Renal cortical epithelial cell (primary cell): ENCODE measurements at places on chromosomes 2 and 18. TPM values are rescaled to one million over a fixed set of nuclear protein-coding genes. Genes with fewer than 3 reads are reported as not detected.
A peak's percentile ranks its signal among the peaks of the same experiment; 100 is the strongest.

- DNase-seq = peak; percentile 27
Measured at GRCh38 chr2:83022631-83023210, 1436.4 kb downstream of the SUCLG1 start.

- peak; percentile 56 for DNase-seq
Measured at GRCh38 chr2:70069049-70069448, 18.2 kb upstream of the PCBP1 start.

DNA sequence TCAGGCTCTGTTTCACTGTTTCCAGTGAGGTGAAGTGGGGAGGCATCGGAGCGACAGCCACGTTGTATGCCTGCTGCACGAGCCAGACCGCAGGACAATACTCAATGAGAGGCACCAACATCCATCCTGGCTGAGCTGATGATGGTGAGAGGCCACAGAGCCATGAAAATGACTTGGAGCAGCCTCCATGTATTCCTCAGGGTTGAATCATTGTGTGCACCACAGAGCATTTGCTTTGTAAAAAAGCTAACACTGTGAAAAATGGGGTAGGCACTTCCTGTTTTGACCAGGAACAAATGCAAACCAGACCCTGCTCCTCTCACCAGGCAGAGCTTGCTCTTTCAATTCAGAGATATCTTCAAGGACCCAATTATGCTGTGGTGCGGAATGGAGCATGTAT, 87.2 kb downstream of the LPIN1 start:
- peak; percentile 36 for DNase-seq

- DNase-seq = peak; percentile 94
Measured at GRCh38 chr2:33291278-33292013, 185.0 kb upstream of the RASGRP3 start.

- DNase-seq = peak; percentile 81
Measured at GRCh38 chr2:27806311-27807059, 35.0 kb downstream of the MRPL33 start.

Gene SPP2
- not detected in 2 replicates for total RNA-seq

GRCh38 chr2:92072461-92073035, 2798.7 kb upstream of the TEKT4 start:
- DNase-seq = no peak

DNA sequence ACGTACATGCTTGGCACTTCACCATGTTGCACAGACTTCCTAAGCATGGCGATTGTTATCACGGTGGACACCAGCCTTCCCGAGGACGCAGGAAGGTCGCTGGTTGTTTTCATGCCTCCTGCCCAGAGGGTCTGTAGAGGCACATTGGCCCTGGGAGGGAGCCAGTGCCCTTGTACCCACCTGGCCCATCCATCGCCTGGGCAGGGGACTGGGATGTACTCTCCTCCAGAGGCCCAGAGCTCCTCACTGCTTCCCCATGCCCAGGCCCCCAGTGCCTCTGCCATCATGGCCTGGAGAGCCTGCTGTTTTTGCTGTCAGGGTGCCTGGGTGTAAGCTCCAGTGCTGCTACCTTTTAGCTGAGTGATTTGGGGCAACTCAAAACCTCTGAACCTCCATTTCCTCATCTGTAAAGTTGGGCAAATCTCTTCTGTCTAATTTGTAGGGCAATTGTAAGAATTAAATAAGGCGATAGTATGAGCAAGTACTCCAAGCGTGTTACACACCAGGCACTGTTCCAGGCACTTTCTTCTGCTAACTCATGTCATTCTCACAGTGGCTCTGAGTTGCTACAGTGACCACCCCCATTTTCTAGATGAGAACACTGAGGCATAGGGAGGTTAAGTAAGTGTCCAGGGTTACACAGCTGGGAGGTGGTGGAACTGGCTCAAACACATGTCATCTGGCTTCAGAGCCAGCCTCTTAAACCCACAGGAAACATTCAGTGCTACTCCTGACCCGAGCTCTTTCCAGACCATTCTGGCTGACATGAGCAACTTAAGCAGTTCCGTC, 45.3 kb downstream of the GREB1 start:
- DNase-seq = no peak

Gene RSAD2
- total RNA-seq = 0.20 and 12.0 TPM in 2 replicates

Gene DSG4
- not detected in 2 replicates for total RNA-seq

Gene IL36B
- total RNA-seq = not detected in 2 replicates

- DNase-seq = peak; percentile 86
Measured at GRCh38 chr2:163571423-163572102, 164.2 kb downstream of the FIGN start.

DNA sequence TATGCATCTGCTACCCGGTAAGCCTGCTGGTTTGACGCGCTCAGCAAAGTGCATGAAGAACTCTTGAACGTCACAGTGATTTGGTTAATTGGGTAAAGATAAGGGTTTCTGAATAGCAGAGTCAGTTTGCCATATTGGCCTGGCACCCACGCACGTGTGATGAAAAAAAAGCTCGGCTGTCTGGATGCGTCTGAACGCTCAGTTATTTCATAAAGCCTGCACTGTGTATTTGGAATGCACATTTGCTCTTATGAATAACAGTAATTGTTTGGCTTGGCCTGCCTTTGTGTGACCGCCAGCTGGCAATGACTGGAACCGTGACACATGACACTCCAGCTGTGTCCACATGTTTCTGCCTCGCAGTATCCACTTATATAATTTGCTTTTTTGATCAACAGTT, 129.2 kb upstream of the MEIS1 start:
- DNase-seq = no peak

Gene ADAM23
- not detected in 2 replicates for total RNA-seq

Gene DSG2
- 111 and 134 TPM in 2 replicates for total RNA-seq

Gene CD302
- 0.69 and 3.8 TPM in 2 replicates for total RNA-seq

DNA sequence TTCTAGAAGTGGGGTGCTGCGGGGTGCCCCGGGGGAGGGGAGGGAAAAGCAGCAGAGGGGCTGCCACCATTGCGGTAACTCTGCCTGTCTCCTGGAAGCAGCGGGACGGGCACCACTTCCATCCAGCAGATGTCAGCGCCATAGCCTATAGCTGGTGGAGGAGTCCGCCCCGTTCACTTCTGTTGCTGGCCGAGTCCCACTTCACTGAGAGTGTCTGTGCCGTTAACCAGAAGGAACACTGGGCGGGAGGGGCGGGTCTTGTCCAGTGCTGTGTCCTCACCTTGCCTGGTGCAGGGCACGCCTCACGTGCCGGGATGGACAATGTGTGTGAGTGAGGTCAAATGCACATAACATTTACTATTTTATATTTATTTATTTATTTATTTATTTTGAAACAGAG, 19.3 kb upstream of the ODC1 start:
- DNase-seq = no peak

GRCh38 chr2:144988591-144988990, 468.7 kb upstream of the ZEB2 start:
- no peak for DNase-seq

Gene CFAP65
- 0.65 TPM in 1 of 2 replicates, not detected in the other for total RNA-seq

- peak; percentile 59 for DNase-seq
Measured at GRCh38 chr2:108988796-108989713, at the start of gene EDAR. EDAR (minus strand) TSS chr2:108989220; CDS start chr2:108931014, 58,206 bp downstream.

Gene C2orf76
- 5.9 and 7.5 TPM in 2 replicates for total RNA-seq

DNA sequence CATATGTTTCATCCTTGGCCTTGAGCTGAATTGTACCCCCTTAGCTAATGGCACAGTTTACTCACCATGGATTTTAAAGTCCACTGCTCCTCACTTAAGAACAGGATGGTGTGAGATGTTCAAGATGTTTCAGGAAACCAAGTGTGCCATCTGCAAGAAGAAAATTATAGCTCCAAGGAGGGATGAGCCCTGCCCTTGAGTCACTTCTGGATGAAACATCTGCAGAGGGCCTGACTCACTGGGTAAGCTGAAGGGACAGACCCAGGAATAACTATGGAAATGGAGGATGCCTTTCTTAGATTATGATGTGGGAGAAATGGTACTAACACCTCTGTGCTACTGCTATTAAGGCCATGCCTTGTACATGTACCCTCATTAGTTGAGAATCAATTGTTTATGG, 6.4 kb downstream of the MARS2 start:
- no peak for DNase-seq

DNA sequence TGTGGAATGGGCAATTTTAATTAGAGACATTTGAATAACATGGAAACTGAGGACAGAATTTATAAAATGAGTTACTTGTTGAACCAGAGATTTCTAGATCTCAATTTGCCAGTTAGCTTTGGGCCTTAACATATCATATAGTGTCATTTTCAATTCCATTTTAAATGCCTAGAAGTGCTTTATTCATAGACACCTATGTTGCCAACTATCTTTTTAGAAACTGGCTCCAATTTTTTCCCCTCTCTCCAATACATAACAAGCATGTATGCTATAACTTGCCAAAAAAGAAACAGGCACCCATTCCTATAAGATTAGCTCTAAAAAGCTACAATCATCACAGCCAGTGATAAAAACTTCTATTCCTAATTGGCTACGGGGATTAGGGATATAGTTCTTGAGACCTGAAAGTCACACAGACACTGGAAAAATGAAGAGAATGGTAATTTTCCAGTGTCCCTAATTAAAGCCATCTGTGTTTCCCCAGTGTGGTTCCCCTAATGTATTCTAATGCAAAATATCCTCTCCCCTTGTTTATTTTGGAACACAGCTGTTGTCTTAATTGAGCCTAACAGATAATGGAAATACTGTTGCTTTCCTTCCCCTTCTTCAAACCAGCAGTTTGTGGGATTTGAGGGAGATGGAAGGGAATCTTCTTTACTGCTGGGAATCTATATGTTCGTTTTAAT, 205.5 kb upstream of the FSHR start:
- DNase-seq = no peak

Gene PPIG
- 30.6 and 50.4 TPM in 2 replicates for total RNA-seq

Gene DTNA
- 10.4 and 21.1 TPM in 2 replicates for total RNA-seq

DNA sequence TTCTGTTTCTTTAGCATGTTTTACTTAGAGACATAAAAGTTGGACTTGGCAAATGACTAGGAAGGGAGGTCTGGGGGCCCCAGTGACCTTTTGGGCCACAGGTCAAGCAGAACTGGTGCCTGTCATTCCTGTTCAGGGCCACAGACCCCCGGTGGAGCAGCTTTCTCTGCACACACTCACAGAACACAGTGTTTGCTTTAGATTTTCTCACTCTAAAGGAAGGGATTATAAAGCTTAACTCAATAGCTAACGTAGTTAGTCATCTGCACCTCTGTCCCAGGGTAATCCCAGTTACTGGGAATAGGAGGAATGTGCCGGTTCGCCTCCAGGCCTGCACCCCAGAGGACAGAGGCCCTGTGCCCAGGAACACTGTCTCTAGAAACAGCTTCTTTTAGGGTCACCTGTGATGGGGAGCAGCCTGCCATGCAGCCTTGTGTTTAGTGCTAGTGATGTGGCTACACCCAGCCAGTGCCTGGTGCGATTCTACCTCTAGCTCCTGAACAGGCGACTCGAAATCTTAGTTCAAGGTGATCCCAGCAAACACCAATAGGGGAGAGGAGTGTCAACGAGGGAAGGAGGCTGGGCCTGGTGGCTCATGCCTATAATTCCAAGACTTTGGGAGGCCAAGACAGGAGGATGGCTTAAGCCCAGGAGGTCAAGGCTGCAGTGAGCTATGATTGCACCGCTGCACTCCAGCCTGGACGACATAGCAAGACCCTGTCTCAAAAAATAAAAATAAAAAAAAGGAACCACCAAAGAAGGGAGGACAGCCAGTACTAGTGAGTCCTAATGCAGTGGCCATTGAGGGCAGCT, 11.6 kb downstream of the SPATA3 start:
- DNase-seq = no peak

Gene IGFBP5
- 8.9 and 229 TPM in 2 replicates for total RNA-seq

DNA sequence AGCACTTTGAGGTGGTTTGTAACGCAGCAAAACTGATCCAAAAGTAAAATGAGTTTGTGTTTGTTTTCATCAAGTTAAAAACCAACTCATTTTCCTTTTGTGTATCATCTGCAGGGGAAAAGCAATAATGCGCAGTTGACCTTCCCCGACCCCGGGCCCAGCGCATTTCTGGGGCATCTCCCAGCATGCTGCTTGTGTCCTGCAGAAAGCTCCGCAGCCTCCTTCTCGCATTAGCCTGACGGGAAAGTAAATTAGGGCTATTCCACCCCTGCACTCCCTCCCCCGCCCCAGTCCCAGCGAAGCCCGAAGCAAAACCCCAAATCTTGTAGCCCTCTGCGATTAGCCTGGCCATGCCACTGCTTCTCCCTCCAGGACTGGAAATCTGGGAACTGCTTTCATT, 82.0 kb upstream of the PPM1B start:
- no peak for DNase-seq

- DNase-seq = no peak
Measured at GRCh38 chr2:164793529-164793928, 48.1 kb downstream of the COBLL1 start.

Gene IL37
- total RNA-seq = not detected in 2 replicates

GRCh38 chr2:232520489-232520888, 301 bp downstream of the PRSS56 start:
- no peak for DNase-seq

Gene TMEM247
- not detected in 2 replicates for total RNA-seq

DNA sequence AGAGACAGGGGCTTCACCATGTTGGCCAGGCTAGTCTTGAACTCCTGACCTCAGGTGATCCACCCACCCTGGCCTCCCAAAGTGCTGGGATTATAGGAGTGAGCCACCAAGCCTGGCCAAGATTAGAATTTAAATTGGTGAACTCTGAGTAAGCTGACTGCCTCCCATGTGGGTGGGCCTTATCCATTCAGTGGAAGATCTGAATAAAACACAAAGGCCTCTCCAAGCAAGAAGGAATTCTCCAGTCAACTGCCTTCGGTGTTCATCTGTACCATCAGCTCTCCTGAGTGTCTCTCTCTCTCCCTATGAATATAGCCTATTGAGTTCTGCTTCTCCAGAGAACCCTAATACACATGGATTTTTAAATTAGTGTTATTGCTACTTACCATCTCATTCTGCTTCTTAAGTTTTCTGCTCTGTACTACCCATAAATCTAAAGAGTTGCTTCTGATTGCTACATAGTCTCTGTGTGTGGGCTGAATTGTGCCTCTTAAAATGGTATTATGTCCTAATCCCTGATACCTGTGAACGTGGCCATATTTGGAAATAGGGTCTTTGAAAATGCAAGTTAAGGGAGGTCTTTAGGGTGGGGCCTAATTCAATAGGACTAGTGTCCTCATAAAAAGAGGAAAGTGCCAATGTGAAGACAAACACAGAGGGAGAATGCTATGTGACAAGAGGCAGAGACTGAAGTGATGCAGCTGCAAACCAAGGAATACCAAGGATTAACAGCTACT, 36.3 kb downstream of the FBXO11 start:
- no peak for DNase-seq

Gene FHL2
- total RNA-seq = 143 and 751 TPM in 2 replicates

Gene SATB2
- total RNA-seq = 2.3 and 5.6 TPM in 2 replicates

Gene GRB14
- 10.4 and 22.1 TPM in 2 replicates for total RNA-seq

DNA sequence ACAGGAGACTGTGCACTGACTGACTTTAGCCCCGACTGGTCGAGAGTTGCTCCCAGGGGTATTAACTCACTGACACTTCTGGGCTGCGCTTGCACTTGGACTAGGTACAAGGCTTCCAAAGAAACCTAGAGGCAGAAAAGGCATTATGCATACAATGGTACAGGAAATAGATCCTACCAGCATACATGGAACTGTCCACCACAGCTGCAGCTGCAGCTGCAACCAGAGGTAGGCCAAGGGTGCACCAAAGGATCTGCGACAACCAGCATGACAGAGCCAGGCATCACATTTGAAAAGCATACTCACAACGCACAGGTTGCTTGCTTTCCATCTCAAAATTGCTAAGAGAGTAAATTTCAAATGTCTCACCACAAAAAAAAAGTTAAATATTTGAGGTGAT, 22.6 kb upstream of the PGAP1 start:
- DNase-seq = no peak

GRCh38 chr2:198084156-198084555, 279.8 kb downstream of the PLCL1 start:
- DNase-seq = peak; percentile 51
